ENCODE measurements at places on chromosomes 6 and 20.

DNA sequence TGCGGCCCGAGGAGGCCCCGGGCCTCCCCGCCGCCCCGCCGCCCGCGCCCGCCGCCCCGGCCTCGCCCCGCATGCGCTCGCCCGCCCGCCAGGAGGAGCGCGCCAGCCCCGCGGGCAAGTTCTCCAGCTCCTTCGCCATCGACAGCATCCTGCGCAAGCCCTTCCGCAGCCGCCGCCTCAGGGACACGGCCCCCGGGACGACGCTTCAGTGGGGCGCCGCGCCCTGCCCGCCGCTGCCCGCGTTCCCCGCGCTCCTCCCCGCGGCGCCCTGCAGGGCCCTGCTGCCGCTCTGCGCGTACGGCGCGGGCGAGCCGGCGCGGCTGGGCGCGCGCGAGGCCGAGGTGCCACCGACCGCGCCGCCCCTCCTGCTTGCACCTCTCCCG, 1.5 kb downstream of the FOXQ1 start:
- no peak for DNase-seq

DNA sequence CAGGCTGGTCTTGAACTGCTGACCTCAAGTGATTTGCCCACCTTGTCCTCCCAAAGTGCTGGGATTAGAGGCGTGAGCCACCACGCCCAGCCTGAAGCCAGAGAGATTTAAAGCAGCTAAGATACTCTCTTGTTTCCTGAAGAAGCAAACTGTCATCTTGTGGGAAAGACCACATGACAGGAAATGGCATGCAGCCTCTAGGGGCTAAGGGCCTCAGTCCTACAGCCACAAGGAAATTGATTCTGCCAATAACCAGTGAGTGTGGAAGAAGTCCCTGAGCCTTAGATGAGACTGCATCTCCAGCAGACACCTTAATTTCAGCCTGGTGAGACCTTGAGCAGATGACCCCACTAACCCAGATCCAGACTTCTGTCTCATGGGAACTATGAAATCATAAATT, 40.9 kb downstream of the KIZ start:
- DNase-seq, result no peak

GRCh38 chr6:169034516-169035167, 219.0 kb downstream of the THBS2 start:
- no peak for DNase-seq

- no peak for DNase-seq
Measured at GRCh38 chr20:29427201-29428060, 1830.0 kb upstream of the DEFB115 start.

- DNase-seq, result no peak
Measured at GRCh38 chr6:41256383-41256782, 28.2 kb downstream of the TREML4 start.

DNA sequence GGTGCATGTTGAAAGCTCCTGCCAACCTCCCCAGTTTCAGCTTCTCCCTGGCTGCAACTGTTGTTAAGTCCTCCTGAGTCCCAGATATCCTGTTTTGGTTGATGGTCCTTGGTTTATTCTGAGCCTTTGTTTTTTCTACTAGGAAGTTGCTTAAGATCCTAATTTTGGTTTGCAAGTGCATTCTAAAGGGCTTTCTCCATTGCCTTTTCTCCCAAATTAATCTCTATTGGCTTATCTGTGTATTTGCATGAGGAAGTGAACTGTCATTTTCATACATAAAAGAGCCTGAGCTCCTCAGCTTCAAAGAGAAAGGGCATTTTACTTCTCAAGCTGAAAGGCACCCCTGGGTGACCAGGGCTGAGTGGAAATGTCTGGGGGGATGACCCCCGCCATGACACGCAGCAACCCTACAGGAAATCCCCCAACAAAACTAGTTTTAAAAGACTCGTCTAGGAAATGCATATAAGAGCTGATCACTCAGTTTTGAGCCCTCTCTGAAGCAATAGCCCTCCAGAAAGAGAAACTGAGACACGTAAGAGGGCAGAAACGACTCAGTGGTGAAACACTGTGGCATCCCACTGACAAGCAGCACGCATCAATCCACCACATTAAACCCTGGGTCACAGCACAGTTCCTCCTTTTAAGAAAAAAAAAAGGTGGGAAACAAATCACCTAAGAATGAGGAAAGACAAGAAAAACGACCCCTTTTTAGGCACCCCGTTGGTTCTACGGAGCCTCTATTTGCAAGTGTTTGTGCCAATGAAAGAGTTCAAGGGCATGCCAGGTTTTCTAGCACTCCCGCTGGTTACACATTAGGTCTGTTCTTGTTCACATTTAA, 140.9 kb downstream of the THBS2 start:
- DNase-seq, result no peak

GRCh38 chr6:107638493-107638892, 148.6 kb downstream of the SOBP start:
- no peak for DNase-seq

DNA sequence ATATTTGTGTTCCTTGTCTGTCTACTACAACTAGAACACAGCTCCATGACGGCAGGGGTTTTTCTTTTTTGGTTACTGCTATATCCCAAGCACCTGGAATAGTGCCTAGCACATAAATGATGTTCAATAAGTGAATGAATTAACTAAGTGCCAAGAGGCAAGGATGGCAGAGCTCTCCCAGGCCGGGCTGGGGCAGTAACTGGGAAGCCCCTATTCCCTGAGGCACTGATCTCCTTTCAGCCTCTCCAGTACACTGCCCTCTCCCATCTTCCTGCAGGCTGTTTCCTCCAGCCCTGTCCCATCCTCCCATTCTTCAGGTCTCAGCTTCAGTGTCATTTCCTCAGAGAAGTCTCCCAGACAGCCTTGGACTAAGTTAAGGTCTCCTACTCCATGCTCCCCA, 29.0 kb upstream of the SPDEF start:
- DNase-seq, result no peak

DNA sequence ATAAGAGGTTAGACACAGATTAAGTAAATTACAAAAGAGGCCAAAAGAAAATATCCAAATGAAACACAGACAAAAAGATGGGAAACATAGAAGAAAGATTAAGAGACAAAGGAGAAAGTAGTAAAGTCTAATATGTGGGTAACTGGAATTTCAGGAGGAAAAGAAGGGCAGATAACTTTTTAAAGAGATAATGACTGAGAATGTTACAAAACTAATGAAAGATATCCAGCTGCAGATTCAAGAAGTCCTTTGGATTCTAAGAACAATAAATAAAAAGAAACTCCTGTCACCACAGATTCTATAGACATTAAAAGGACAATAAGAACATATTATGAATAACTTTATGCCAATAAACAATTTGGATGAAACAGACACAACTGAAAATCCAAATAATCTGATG, 90.1 kb downstream of the WASF1 start:
- no peak for DNase-seq

- no peak for DNase-seq
Measured at GRCh38 chr6:161079566-161080262, 88.1 kb downstream of the MAP3K4 start.

DNA sequence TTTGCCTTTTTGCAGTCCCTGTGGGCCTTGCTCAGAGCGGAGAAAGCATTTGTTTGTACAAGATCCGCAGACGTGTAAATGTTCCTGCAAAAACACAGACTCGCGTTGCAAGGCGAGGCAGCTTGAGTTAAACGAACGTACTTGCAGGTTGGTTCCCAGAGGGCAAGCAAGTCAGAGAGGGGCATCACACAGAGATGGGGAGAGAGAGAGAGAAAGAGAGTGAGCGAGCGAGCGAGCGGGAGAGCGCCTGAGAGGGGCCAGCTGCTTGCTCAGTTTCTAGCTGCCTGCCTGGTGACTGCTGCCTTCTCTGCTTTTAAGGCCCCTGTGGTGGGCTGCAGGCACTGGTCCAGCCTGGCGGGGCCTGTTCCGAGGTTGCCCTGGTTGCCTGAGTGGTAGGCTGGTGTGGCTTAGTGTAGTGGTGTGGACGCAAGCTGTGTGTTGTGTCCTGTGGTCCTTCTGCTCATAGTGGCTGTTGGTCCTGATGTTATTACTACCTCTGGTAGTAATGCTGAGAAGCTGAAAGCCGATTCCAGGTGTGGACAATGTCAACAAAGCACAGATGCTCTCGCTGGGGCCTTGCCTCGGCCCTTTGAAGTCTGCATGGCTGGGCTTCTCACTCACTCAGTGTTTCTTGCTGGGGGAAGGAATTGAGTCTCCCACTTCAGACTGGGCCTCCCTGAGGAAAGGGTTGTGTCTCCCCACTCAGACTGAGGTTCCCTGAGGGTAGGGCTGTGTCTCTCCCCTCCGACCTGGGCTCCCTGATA, 12.1 kb downstream of the VEGFA start:
- DNase-seq, result no peak

GRCh38 chr6:52330470-52330869, 31.5 kb upstream of the PAQR8 start:
- no peak for DNase-seq

DNA sequence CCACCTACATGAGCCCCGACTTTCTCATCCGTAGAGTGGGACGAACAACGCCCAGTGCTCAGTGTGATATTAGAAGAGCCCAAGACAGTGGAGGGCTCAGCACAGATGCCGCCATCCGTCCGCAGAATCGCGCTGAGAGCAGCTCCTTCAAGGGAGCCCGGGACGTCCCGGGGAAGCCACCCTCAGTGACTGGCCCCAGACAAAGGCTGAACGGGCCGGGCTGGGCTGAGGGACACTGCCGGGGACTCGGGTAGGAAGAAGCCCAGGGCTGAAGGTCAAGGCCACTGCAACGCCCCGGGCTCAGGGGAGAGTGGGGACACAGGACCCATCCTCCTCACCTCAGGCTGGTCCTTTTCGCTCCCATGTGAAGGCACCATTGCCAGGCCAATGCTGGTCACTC, 12.8 kb upstream of the CHRNA4 start:
- no peak for DNase-seq

GRCh38 chr6:35258858-35259193, 709 bp upstream of the ZNF76 start:
- peak; percentile 75 for DNase-seq

- DNase-seq, result no peak
Measured at GRCh38 chr6:25147223-25147622, 132.0 kb upstream of the CARMIL1 start.

DNA sequence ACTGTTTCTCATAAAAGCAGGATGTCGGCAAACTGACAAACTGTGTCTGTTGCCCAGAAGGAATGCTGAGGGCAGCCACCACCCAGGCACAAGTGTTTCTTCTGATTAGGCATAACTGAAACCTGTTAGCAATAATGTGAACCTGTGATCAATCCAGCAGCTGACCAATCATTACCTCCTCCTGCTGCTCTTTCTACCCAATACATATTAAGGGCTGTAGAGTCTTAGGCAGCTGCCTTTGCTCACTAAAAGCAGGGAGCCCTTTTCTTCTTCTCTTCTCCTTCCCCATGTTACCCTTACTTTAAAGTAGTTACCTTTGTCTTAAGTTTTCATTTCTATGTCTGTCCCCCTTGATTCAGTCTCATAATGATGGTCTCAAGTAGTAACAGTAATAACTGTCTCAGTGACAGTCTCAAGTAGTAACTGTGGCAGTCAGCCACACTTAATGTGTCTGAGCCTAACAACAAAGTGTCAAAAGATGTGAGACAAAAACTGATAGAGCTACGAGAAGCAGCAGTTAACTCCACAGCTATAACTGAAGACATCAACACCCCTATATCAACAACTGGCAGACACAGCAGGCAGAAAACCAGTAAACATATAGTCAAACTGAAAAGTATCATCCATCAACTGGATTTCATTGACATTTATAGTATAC, 37.0 kb downstream of the RANBP9 start:
- DNase-seq, result no peak

DNA sequence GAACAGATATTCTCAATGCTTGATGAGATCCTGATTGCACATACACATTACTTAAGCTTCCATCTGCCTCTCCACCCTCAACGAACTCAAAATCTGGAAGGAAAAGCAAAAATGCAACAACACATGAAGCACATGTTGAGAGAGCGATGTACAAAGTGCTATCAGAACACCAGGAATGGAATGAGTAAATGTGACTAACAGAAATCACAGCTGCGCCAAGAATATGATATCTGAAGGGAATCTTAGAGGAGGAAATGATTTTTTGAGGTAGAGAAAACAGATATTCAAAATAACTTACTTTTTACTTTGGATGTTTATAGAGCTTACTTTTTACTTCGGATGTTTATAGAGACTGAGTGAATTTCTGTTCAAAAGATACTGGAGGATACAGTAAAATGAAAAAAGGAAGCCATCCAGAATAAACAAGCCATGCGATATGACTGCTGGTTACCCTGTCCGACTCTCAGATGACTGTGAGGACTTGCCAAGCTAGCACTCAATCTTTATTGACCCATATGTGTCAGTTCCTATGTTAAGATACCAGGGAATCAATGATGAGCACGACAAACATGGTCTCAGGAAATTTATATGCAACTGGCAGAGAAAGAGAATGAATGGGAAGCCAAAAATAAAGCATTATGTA, 102.0 kb downstream of the SMLR1 start:
- DNase-seq, result no peak

- DNase-seq, result no peak
Measured at GRCh38 chr20:40682104-40682981, 6.7 kb downstream of the MAFB start.

DNA sequence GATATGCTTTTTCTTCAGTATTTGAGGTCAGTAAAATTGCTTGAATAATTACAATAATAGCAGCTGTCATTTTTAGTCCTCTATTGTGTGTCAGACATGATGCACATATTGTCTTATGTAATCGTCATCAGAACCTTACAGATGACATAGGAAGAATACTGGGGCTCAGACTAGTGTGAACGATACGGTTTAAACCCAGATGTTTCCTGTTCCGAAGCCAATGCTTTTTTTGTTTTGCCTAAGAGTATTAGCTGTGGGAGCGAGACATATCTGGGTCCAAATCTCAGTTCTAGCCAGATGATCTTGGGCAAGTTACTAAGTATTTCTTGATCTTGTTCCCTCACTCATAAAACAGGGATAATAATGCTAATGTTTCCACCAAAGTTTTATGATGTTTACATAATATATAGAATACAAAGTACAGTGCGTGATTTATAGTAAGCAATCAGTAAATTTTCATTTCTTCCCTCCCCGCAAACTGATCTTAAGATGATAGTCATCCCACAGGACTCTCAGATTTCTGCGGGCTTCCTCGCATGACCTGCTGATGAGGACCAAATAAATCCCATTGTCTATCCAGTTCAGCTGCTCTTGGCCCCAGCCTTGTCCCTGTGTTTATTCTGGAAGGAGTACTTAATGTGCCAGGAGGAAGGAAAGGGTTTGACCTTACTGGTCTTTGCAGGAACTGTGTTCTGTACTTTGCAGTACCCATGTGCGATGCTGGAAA, 98.2 kb downstream of the CAP2 start:
- DNase-seq, result no peak

All from suprapubic skin (tissue), 4 donors.